ENCODE measurements at places on chromosomes 5 and 9.
A peak's percentile ranks its signal among the peaks of the same experiment; 100 is the strongest.

DNA sequence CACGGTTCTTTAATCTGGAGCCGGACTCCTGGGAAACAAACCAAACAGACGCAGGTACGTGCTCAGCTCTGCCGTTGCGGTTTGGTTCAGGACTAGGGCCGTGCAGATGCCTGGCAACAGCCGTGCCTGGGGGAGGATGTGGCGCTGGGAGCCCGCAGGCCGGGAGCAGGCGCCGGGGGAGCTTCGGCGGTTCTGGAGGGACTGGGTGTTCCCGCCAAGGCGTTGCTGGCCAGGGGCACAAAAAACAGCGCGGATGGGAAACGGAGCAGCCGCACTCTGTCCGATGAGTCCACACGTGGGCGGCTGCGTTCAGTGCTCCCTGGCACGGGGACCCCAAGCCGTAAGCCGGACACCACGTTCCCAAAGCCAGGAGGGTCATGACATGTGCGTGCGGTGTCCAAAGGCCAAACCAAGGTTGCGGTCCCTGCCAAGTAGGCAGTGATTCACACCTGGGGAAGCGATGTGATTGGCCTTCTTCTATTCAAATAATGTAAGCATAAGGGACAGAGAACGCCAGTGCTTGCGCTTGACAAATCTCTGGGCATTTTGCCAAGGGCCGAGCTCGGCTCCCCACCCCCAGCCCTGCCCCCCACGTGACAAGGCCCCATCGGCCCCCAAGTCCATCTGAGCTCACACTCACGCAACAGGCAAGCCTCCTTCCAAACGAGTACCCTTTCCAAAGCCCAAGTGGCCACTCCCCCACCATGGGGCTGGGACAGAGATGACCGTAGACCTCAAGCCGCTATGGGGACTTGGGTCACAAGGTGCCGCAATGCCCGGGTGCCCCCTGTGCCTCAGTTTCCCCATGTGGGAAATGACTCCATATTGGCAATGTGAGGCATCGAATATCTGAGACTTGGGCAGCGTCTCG is 49.7 kb upstream of the NKD2 start:
- peak; percentile 13 for DNase-seq

- no peak for DNase-seq
Measured at GRCh38 chr9:90871327-90871935, 69.8 kb downstream of the SYK start.

GRCh38 chr9:5869315-5870019 is 21.2 kb upstream of the MLANA start:
- no peak for DNase-seq

DNA sequence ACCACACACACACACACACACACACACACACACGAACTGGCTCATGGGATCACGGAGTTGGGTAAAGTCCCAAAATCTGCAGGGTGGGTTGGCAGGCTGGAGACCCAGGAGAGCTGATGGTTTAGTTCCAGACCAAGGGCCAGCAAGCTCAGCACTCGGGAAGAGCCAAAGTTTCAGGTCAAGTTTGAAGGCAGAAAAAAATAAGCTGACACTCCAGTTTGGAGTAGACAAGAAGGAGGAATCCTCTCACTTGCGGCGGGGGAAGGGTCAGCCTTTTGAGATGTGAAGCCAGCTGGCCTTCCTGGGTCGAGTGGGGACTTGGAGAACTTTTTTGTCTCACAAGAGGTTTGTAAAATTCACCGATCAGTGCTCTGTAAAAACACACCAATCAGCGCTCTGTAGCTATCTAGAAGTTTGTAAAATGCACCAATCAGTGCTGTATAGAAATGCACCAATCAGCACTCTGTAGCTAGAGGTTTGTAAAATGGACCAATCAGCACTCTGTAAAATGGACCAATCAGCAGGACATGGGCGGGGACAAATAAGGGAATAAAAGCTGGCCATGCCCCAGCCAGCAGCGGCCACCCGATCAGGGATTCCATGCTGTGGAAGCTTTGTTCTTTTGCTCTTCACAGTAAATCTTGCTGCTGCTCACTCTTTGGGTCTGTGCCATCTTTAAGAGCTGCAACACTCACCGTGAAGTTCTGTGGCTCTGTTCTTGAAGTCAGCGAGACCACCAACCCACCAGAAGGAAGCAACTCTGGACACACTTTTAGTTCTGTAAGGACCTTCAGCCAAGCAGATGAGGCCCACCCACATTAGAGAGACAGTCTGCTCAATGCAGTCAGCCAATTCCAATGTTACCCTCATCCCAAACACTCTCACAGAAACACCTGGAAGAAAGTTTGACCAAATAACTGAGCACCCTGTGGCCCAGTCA is 37.8 kb upstream of the UNC5A start:
- DNase-seq: no peak

DNA sequence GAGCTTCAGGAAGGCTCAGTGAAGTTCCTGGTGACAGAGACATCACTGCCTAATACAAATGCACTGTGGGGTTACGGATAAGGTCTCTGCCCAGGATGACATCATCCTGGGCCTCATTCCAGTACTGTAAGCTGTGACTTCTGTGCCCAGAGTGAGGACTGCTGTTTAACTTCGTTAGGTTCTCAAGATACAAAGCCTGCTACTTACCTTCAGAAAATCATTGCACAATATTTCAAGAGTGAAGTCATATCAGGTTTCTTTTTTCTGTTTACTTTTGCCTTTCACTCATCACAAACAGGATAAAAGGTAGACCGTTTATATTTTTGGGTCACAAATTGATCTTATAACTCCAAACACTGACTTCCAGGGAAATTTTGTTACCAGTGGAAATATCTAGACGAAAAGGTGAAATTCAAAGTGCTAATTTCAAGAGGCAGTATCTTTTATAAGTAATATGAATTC is 241.2 kb downstream of the PIK3R1 start:
- DNase-seq: no peak

GRCh38 chr9:82583524-82583923 is 479.4 kb downstream of the RASEF start:
- no peak for DNase-seq

- no peak for DNase-seq
Measured at GRCh38 chr5:68818057-68818695, 275.6 kb upstream of the SLC30A5 start.

- DNase-seq: peak; percentile 70
Measured at GRCh38 chr5:81425569-81425968, 31.6 kb upstream of the ACOT12 start.

GRCh38 chr9:76662476-76663281 is 101.6 kb upstream of the PCA3 start:
- no peak for DNase-seq

GRCh38 chr9:25513509-25514033 is 164.7 kb downstream of the TUSC1 start:
- no peak for DNase-seq

DNA sequence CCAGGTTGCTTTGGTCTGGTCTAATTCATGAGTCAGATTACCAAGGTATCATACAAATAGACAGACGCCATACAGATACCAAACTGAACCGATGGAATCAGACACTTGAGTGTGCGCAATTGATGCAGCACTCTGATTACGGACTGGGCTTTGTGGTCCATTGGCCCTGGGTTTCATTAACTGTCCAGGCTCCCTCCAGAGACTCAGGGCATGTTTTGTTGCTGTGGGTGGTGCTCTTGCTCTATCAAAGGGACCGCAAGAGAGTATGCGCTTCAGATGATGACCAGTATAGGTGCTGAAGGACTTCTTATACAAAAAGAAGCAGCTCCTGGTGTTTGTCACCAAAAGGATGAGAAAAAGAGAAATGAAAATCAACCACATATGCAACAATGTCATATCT is 36.9 kb upstream of the ANKRD55 start:
- DNase-seq: peak; percentile 22
